ENCODE measurements at places on chromosomes 3 and 15. TPM values are rescaled to one million over a fixed set of nuclear protein-coding genes. Genes with fewer than 3 reads are reported as not detected.

RBMS3 gene
- total RNA-seq: 33.1 TPM

IRAK2 gene
- 61.1 TPM for total RNA-seq

THBS1 gene
- 6,983 TPM for total RNA-seq

BBS4 gene
- total RNA-seq: 11.3 TPM

MDFIC2 gene
- not detected for total RNA-seq

SPINK8 gene
- total RNA-seq: not detected

PLSCR5 gene
- total RNA-seq: not detected

OPA1 gene
- 49.2 TPM for total RNA-seq

FANCD2OS gene
- total RNA-seq: not detected

LDHAL6B gene
- not detected for total RNA-seq

DISP2 gene
- under 0.01 TPM for total RNA-seq

ROPN1 gene
- total RNA-seq: not detected

PRRT3 gene
- total RNA-seq: 0.52 TPM

GRM2 gene
- 0.09 TPM for total RNA-seq

NLGN1 gene
- under 0.01 TPM for total RNA-seq

IL16 gene
- total RNA-seq: 3.3 TPM

LMCD1 gene
- total RNA-seq: 38.9 TPM

LRRN1 gene
- not detected for total RNA-seq

CHST13 gene
- total RNA-seq: not detected

OXTR gene
- total RNA-seq: 0.65 TPM

NR2F2 gene
- total RNA-seq: 18.1 TPM

DNAH12 gene
- under 0.01 TPM for total RNA-seq

GANC gene
- total RNA-seq: 14.4 TPM

CCDC39 gene
- not detected for total RNA-seq

PYGO1 gene
- 0.26 TPM for total RNA-seq

B4GALT4 gene
- total RNA-seq: 4.8 TPM

CEMIP gene
- total RNA-seq: 0.17 TPM

CEP19 gene
- 10.6 TPM for total RNA-seq

AADACL2 gene
- total RNA-seq: not detected

CHRFAM7A gene
- 0.60 TPM for total RNA-seq

NR1D2 gene
- 52.2 TPM for total RNA-seq

COPG1 gene
- 173 TPM for total RNA-seq

THOC7 gene
- 50.6 TPM for total RNA-seq

CP gene
- 0.54 TPM for total RNA-seq

CD200R1 gene
- total RNA-seq: not detected

Data from dermis lymphatic vessel endothelial cell (primary cell).